Cortex of kidney (tissue), 1 donor: ENCODE measurements at places on chromosomes 1 and 21.

DNA sequence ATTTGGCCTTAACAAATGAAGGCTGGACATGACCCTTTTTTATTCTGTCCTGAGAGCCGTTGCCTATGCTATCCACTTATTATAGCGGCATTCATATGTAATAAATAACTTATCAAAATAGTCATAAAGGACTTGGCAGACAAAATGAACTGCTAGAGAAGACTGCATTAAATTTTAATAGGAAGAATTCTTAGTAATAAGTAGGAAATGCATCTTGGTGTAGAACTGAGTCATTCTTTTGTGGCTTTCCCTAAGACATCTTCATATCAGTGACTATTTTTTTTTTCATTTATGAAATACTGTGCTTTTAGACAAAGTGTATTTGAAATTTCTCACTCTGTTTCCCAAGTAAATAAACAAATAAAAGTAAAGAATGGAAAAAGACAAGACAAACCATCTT is 45.6 kb downstream of the PBX1 start:
- DNase-seq, result no peak

DNA sequence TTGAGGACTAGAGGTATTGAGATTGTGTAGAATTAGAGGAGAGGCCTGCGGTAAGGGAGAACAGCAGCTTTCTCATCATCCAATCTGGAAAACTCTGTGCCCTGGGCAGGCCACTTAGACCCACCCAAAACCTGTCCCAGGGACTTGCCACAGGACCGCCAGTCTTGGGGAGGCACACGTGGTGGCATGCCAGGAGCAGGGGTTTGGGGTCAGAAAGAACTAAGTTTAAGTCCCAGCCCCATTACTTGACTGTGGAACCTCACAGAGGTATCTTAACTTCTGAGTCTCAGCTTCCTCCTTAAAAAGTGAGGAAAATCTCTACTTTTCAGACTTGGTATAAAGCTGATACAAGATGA is 356.6 kb downstream of the HHAT start:
- DNase-seq, result no peak

DNA sequence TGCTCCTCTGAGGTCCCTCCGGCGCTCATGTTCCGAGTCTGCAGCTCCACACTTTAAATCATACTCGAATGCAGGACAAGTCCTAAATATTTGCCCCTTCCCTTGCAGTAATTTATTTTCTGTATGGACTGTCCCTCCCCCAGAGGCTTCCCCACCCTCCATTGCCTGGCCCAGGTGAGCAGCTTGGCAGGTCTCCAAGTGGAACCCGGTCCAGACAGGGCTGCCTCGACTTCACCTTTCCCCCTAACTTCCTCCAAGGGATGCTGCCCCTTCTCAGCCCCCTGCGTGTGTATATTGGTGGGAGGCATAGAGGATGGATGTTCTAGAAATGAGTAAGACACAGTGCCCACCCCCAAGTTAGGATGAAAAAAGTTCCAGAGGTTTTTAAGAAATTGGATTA is 5.4 kb upstream of the OPTC start:
- DNase-seq, result no peak

- DNase-seq, result no peak
These were observed 167.2 kb upstream of the IRF2BP2 start for GRCh38 chr1:234776876-234777855.

GRCh38 chr1:9728451-9729295 is 77.1 kb downstream of the PIK3CD start:
- DNase-seq, result no peak

DNA sequence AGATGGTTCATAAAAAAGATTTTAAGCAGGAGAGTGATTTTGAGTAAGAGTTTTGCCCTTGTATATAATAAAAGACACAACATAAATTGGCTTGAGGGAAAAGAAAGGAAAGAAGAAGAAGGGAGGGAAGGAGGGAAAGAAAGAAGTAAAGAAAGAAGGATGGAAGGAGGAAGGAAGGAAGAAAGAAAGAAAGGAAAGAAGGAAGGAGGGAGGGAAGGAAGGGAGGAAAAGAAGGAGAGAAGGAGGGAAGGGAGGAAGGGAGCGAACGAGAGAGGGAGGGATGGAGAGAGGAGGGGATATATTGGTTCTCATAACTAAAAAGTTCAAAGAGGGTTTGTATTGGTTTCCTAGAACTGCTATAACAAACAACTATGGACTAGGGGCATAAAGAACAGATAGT is 62.2 kb upstream of the PAX7 start:
- no peak for DNase-seq

DNA sequence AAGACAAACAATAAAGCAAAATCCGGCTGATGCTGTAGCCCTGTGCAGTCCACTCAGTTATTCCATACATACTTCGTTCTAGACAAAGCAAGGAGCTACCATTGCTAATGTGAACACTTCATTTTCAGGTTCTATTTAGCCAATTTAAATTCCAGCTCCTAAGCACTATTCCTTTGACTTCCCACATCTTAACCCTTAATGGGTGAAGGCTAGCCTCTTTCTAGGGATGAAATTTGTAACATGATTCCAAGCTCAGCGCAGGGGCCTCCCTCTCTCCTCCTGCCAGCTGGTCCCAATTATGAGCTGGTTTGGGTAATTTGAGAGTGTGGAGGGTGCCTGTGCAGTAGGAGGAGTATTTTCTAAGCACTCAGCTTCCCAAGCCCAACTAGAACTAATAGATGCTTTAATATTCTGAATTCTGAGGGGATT is 53.9 kb upstream of the PTGFRN start:
- no peak for DNase-seq

DNA sequence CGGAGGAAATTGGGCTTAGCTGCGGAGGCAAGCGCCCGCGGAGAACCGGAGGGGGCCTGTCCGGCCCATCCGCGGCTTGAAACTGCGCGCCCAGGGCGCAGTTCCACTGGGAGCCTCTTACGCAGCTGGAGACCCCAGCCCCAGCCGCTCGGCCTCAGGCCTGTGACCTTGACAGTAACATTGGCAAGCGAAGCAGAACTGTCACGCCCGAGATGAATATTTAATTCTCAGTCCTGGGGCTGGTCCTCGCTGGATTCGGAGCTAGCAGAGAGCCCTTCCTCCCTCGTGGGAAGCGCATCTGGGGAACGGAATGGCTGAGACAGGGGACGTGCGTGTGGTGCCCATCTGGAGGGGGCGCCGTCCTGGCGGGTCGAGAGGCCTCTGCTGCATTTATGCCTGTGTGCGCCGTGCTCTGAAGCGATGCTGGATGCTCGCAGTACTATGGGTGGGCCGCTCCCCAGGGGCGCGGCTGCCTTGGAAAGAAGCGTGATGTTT is 928 bp downstream of the SLC6A17 start:
- no peak for DNase-seq

- DNase-seq, result no peak
These were observed 88.7 kb upstream of the IFFO2 start for GRCh38 chr1:19044975-19045831.

GRCh38 chr21:45982092-45982757 is 655 bp downstream of the COL6A1 start:
- no peak for DNase-seq

- DNase-seq, result no peak
These were observed 5.4 kb upstream of the PRDM16 start for GRCh38 chr1:3063379-3064295.

- no peak for DNase-seq
These were observed 81.7 kb upstream of the IPO9 start for GRCh38 chr1:201747261-201747660.

DNA sequence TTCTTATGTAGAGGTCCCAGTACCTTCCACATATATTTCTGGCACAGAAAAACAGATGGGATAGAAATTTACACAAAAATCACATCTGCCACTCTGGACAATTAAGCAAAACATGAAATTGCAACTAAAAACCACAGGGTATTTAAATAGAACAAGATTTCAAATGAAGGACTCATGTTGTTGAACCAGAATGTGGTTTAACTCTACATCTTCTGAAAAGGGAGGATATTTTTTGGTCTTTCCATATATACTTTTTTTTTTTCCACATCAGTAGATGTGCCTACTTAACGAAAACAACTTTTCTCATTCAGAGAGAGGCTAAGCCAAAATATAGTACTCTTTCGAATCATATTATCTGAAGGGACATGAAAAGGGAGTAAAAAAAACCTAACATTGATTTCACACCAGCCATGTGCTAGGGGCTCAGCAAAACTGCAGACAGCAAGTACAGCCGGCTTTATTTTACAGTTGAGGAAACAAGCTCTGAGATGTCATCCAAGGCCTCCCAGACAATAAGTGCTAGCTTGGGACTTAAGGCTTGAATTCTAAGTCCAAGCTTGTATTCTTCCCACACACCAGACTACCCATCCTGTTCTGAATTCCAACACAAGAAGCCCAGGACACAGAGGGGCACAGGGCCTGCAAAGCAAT is 208.9 kb downstream of the PBX1 start:
- no peak for DNase-seq

GRCh38 chr1:222382171-222382570 is 165.7 kb downstream of the HHIPL2 start:
- no peak for DNase-seq

GRCh38 chr1:227869851-227870305 is 54.4 kb downstream of the PRSS38 start:
- no peak for DNase-seq

DNA sequence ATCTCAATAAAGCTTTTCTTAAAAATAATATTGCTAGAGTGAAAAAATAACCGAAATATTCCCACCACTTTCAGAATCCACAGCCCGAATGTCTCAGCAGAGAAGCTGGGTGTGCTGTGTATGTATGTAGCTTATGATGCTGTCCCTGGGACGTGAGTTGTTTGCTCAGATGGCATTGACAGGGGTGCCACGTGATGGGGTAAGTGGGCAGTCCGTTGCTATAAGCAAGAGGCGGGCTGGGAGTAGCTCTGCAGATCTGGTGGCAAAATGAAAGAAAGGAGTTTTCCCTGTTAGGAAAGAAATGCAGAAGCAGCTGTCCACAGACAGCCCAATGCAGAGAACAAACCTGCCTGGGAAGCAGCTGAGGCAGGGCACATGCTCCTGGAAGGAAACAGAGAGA is 3.8 kb upstream of the FAM20B start:
- no peak for DNase-seq

DNA sequence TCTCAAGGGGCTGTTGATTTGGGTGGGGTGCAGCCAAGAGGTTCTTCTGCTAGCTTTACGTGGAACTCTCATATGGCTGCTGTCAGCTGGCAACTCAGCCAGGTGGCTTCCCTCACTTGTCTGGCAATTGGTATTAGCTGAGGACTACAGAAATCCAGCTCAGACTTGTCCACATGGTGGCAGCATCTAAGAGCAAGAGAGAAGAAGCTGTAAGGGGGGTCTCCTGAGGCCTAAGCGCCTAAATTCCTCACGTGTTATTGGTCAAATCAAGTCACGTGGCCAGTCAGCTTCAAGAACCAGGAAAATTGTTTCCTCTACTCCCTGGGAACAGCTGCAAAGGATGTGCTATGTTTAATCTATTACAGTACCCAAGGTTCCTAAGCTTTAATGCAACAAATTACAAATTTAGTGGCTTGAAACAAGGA is 4.2 kb upstream of the DYRK3 start:
- DNase-seq, result no peak

GRCh38 chr1:229237320-229237719 is 33.6 kb upstream of the RAB4A start:
- DNase-seq, result no peak

GRCh38 chr1:20935717-20936116 is 148.6 kb upstream of the HP1BP3 start:
- DNase-seq, result no peak

DNA sequence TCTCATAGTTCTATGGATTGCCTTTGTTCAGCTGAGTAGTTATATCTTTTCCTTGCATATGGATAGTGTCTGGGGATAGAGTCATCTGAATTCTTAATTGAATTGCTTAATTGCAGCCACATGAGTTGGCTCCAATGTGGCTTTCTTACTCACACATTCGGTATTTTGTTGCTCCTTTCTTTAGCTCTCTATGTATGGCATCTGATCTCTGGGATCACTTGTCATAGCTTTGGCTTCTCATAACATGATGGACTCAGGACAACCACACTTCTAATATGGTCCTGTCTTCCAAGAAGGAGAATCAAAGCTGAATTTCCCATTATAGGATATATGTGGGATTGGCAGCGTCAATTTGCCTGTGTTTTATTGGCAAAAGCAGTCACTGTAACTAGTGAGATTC is 716.2 kb downstream of the NCAM2 start:
- no peak for DNase-seq

GRCh38 chr1:39988618-39989343 is 33.8 kb downstream of the MFSD2A start:
- no peak for DNase-seq

DNA sequence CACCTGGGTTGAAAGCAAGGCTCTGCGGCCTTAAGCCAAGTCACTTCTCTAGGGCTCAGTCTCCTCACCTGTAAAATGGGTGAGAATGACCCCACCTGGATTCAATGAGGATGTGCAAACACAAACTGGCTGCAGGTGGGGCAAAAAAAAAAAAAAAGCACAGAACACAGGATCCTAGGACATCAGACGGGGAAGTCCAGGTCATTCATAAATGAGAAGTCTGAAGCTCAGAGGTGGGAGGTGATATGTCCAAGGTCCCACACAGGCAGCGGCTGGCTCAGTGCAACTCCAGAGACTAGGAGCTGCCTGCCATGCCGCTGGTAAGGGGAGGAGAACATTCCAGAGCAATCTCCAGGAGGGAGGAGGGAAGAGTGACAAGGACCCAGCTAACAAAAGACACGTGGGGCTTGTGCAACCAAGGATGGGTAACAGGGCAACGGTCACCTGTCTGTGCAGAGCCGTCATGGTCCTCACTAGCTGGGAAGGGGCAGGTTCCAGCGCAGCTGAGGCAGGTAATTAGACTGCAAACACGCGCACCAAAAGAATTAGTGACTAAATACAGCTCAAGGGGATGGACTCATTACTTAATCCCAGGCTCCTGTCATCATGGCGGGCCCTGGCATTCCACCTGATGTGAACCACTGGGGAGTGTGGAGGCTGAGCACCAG is 19.5 kb downstream of the IFFO2 start:
- DNase-seq, result no peak

DNA sequence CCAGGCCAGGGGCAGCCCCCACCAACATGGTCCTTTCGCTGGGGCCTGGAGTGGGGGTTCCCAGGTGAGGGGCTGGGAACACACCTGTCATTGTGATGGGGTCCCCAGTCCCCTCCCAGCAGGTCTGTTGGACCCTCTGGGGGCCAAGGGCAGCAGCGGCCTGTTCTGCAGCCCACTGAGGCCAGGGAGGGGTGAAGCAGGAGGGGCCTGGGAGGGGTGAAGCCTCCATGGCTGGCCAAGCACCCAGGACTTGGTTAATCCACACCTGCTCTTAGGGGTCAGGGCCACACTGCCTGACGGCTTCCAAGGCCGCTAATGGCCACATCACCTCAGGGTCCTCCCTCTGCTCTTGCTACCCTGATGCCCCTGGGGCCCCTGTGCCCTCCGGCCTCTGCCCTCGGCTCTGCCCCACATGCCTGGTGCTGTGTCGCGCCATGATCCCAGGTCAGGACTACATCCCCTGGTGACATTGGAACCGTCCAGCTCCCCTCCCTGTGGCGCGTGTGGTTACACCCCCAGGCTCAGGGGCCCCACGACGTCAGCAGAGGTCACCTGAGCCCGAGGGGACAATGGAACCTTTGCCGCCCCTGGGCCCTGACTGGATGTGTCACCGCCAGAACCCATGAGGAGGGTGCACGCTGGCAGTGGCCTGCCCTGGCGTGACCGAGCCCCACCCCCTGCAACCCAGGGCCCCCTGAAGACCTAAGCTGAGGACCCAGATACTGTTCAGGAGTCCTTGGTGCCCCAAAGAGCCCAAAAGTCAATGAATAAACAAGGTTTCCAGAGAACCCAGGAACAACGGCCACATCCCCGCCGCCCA is 7.0 kb downstream of the TNFRSF18 start:
- DNase-seq, result no peak

GRCh38 chr1:102296116-102296515 is 299.4 kb upstream of the OLFM3 start:
- no peak for DNase-seq
